ENCODE measurements at places on chromosomes 1 and 21.
A peak's percentile ranks its signal among the peaks of the same experiment; 100 is the strongest.

DNA sequence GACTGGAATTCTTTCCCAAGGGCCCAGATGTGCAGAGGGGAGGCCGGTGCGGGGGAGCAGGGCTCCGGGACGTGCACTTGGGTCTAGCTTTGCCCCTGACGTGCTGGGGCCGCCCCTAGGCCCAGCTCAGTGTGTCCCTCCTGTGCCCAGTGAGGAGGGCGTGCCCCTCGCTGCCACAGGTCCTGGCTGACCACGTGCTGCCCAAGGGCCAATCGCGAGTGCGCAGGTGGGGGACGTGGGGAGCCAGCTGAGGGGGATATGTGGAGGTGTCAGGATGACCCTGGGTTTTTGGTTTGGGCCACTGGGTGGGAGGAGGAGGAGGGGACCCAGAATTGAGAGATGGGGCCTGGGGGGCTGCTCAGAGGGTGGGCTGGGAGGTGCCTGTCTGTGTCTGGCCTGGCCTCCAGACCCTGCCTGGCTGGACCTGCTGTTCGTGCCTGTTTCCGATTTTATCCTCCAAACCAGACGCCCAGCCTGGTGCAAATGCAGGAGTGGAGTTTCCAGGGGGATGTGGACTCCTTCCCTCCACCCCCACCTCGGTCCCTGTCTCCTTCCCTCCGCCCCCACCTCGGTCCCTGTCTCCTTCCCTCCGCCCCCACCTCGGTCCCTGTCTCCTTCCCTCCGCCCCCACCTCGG, 6.1 kb upstream of the RNF223 start:
- no peak for DNase-seq

DNA sequence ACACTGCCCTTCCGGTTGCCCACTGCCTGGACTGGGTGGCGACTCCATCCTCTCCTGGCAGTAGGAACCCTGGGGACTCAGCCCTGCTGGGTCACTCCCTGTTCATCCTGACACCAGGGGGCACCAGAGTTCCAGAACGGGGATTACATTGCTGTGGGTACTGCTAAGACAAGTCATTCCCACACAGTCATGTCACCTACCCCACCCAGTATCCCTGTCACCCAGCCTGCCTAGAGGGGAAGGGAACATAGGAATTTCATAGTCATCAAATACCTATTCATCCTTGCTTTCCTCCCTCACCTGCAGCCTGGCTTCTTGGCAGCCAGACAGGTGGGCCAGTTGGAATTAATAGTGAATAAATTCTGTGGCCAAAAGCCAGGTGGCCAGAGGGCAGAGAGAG, 9.8 kb upstream of the SFN start:
- peak; percentile 60 for DNase-seq

DNA sequence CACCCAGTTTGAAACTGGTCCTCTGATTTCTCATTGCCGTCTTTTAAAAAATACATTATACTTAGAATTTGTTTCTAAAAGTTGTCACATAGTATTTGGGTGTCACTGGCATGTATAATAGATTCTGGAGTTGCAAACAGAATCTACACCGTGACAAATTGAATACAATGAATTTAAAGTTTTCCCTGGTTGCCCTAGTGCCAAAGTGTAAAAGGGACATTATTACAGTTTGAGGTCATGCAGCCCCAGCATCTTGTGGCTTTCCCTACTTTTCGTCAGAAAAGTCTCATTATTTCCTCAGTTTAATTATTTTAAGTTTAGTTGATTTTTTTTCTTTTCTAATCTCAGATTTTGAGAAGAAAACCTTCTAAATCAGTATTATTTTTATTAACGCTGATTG, 155.9 kb downstream of the DISP1 start:
- no peak for DNase-seq

DNA sequence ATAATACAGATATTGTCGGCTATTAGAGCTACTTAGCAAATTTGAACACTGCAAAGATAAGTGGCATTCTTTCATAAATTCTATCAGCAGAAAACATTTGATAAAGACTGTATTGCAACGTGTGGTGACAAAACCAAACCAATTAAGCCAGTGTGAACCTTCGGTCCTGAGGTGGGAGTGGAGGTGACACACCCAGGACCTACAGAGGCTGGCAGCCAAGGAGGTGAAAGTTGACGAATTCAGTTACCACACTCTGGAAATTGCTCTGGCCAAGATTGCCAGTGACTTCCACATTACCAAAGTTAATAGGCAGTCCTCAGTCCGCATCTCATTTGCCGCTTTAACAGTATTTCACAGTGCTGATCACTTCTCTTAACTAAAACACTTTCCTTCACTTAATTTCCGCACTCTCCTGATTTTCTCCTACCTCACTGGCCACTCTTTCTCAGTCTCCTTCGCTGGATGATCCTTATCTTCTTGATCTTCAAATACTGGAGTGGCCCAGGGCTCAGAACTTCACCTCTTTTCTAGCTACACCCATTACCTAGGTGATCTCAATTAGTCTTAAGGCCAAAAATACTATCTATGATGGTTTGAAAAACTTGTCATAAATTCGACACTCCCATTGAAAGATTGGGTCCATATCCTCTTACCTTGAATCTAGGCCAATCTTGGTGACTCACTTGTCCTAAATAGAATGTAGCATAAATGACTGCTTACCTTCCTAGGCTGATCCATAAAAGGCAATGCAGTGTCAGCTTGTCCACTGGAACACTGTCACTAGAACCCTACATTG, 5.1 kb upstream of the CDC42BPA start:
- DNase-seq = no peak

DNA sequence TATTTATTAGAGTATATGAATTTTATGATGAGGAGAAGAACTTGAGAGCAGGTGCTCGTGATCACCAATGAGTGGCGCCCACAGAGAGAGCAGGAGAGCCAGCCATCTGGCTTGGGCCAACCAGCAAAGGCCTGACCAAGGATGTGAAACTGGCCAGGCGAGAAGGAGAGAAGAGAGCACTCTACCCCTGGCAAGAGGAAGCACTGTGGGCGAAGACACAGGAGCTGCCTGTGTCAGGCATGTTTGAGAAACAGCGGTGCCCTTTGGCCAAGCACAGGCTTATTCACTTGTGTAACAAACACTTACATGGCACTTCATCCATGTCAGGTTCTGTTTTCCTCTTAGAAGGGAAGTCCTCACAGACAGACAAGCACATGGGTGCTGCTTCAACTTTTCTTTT, 4.2 kb upstream of the SIPA1L2 start:
- no peak for DNase-seq

GRCh38 chr1:162165528-162165927, 96.0 kb downstream of the NOS1AP start:
- DNase-seq = no peak

GRCh38 chr1:117656202-117656641, 50.4 kb downstream of the TENT5C start:
- peak; percentile 71 for DNase-seq

GRCh38 chr1:99675994-99676393, 30.1 kb downstream of the PALMD start:
- no peak for DNase-seq

DNA sequence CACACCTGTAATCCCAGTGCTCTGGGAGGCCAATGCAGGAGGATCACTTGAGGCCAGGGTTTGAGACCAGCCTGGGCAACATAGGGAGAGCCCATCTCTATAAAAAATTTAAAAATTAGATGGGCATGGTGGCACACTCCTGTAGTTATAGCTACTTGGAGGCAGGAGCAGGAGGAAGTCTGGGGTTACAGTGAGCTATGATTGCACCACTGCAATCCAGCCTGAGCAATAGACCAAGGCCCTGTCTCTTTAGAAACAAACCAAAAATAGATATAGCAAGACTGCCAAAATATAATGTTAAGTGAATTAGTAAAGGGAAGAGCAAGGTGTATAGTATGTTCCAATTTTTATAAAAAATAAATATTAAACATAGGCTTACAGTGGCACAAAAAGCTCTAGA, 28.8 kb downstream of the PLEKHO1 start:
- no peak for DNase-seq
